NCI-H2227 treated with DMSO at 0.1 percent for 48 hours (cell line): ENCODE measurements at places on chromosomes 2 and 18.

DNA sequence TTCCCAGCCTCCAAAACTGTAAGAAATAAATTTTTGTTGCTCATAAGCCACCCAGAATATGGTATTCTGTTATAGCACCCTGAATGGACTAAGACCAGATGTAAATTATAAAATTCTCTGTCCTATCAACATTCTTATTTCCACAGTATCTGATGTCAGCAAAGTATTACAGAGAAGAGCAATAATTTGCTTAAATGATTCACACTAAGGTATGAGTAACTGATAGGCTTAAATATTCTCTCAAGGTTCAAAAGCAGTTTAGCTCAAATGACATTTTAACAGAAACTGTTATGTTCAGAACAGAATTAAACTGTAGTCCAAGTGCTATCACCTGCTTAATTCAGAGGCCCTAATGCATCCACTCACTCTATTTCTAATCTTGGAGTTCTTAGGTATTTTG, 12.8 kb downstream of the SESTD1 start:
- no peak for DNase-seq

GRCh38 chr2:47060652-47061170, 94.4 kb downstream of the STPG4 start:
- no peak for DNase-seq

DNA sequence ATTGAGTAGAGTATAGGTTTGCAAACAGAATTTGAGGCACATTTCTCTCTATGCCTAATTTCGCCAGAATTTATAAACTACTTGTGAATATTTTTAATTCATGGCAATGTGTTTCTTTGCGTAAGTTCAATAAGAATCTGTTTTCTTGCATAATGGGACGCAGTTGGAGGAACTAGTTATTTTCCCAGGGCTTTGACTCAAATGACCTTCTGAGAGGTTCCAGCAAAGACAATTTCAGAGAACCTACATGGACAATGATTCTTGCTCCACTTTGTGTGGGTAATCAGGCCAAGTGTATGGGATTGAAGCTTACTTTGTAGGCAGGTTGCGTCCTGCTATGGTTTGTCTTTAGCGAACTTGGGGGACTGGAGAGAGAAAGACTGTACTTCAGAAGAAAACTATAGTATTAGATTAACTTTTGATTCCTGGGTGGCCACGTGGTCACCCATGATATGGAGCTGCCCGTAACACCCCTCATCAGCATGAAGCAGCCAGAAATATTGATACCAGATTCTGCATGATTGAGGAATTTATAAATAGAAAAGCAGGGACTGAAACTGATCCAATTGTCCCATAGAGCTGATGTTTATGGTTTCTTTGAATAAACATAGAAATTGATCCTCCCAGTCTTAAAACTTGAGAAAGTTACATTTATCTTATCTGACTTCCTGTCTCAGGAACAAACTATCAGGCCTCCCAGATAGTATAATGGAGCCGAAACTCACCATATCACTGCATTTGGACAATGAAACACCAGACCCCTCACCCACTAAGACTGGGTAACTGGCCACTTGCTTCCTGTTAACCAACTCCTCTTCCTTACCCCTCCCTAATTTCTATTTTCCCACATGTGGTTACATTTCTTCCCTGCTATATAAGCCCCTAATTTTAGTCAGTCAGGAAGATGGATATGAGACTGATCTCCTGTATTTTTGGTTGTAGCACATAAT, 815.3 kb upstream of the HS6ST1 start:
- DNase-seq, result no peak

GRCh38 chr2:145012214-145012670, 492.3 kb upstream of the ZEB2 start:
- no peak for DNase-seq
